ENCODE measurements at places on chromosomes 5 and 9. TPM values are rescaled to one million over a fixed set of nuclear protein-coding genes. Genes with fewer than 3 reads are reported as not detected.
A peak's percentile ranks its signal among the peaks of the same experiment; 100 is the strongest.

GRCh38 chr9:122857815-122858214 lies 29.4 kb upstream of the PDCL start:
- H3K4me3 ChIP-seq: no peak overlapping the region
- H3K27ac ChIP-seq: no peak overlapping the region
- no peaks in the 10 kb centered on the region for H3K27me3 ChIP-seq
- no peaks in the 10 kb centered on the region for H3K4me1 ChIP-seq

GRCh38 chr9:13568405-13568804 lies 288.9 kb upstream of the MPDZ start:
- H3K36me3 ChIP-seq: no peaks in the 10 kb centered on the region
- DNase-seq: no peak
- H3K27me3 ChIP-seq: peaks cover 12% of the 10 kb centered on the region
- H3K4me3 ChIP-seq: peak overlapping the region; percentile 54
- H3K27ac ChIP-seq: no peak overlapping the region
- no peaks in the 10 kb centered on the region for H3K4me1 ChIP-seq

Gene CAMK2A
- total RNA-seq: not detected

DNA sequence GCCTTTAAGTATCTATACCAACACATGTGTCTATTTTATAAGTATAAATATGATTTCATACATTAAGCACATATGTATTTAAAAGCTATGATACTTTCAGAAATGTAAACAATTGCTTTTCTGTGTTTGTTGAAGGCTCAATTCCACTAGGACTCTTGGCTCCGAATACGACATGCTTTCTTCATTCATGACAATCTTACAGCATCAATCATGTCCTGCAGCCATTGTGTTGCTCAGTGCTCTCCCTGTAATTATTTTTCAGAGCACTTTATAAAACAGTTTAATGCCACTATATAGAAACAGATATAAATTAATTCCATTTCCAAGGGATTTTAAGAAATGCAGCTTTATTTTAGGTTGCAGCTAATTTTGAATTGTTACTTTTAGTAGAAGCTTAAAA lies 167.3 kb downstream of the TAF11L14 start:
- H3K27me3 ChIP-seq: no peaks in the 10 kb centered on the region
- H3K27ac ChIP-seq: no peak overlapping the region
- H3K4me1 ChIP-seq: no peaks in the 10 kb centered on the region
- DNase-seq: no peak
- H3K4me3 ChIP-seq: no peak overlapping the region
- no peaks in the 10 kb centered on the region for H3K36me3 ChIP-seq

Gene GHR
- not detected for total RNA-seq

GRCh38 chr9:131062969-131063368 lies 33.4 kb upstream of the AIF1L start:
- no peaks in the 10 kb centered on the region for H3K36me3 ChIP-seq
- peaks cover 5% of the 10 kb centered on the region for H3K27me3 ChIP-seq
- no peak overlapping the region for H3K27ac ChIP-seq
- no peak for DNase-seq

Gene TRMT10B
- 15.9 TPM for total RNA-seq

DNA sequence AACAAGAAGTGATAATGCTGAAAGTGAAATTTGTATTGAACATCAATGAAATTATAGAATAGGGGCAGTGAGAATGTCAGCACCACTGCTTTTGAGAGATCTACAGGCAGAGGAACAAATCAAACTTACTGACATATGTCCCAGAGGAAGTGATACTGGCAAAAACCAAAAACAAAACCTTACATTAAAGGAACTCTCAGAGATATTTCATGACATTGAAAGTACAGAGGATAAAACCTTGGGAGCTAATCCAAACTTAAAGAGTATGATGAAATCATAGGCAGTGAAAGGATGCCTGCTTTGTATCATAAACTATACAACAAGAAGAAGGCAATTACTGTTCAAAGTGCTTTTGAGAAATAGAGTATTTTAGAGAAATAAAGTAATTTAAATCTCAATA lies 90.4 kb upstream of the SV2C start:
- no peak overlapping the region for H3K4me3 ChIP-seq
- H3K4me1 ChIP-seq: no peaks in the 10 kb centered on the region
- peaks cover 2% of the 10 kb centered on the region for H3K36me3 ChIP-seq
- no peak overlapping the region for H3K27ac ChIP-seq
- DNase-seq: no peak

DNA sequence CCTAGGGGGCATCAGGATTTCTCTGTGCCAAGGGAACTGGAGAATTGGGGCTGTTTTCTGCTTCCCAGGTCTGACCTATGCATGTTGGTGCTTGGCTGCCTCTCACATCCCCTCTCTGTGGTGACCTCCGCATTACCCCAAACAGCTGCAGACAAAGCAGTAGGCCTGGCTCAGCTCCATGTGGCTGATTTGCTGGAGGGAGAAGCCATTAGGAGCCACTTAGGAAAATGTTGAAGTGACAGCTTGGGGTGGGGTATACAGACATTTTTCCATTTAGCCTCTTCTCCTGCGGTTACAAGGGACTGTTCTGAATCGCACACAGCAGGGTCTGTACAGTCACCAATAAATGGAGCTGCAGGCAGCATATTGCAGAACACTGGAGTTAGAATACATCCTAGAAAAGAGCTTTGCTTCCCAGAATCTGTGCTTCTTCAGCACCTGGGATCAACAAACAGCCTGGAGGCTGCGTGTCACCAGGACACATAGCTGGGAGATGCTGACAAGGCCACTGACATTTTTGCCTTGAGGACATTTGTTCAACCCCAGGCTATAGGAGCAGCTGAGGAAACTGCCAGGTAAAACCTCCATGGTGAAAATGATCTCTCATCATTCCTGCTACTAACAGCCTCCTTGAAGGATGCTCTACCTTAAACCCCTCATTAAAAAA lies 335.3 kb downstream of the DIRAS2 start:
- no peaks in the 10 kb centered on the region for H3K4me1 ChIP-seq
- H3K27ac ChIP-seq: no peak overlapping the region
- peaks cover 23% of the 10 kb centered on the region for H3K27me3 ChIP-seq
- H3K4me3 ChIP-seq: no peak overlapping the region

DNA sequence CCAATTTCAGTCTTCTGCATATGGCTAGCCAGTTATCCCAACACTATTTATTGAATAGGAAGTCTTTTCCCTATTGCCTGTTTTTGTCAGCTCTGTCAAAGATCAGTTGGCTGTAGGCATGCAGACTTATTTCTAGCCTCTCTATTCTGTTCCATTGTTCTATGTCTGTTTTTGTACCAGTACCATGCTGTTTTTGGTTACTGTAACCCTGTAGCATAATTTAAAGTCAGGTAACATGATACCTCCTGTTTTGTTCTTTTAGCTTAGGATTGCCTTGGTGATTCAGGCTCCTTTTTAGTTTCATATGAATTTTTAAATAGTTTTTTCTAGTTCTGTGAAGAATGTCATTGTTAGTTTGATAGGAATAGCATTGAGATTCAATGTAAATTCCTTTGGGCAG lies 104.9 kb upstream of the SLCO6A1 start:
- H3K36me3 ChIP-seq: peaks cover 2% of the 10 kb centered on the region
- no peak for DNase-seq
- H3K27ac ChIP-seq: no peak overlapping the region
- peaks cover 6% of the 10 kb centered on the region for H3K27me3 ChIP-seq
- no peak overlapping the region for H3K4me3 ChIP-seq
- no peaks in the 10 kb centered on the region for H3K4me1 ChIP-seq

DNA sequence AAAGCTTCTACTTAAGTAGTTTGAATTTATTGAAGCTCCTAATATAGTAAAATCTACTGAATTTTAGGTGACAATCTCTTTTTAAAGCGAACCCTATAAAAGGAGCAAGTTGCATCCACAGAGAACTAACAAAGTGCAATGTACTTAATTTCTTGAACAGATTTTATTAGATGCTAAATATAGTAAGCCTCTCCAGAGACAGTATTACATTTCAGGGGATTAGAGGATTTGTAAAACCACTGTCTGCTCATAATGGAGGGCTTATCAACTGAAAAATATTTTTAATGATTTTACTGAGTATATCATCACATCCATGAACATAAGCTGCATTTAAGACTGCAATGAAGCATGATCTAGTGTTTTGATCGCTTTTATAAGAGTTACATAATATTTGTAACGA lies 230.0 kb upstream of the EFNA5 start:
- H3K4me3 ChIP-seq: no peak overlapping the region
- no peaks in the 10 kb centered on the region for H3K27me3 ChIP-seq
- no peak for DNase-seq
- H3K27ac ChIP-seq: no peak overlapping the region
- no peaks in the 10 kb centered on the region for H3K36me3 ChIP-seq
- H3K4me1 ChIP-seq: no peaks in the 10 kb centered on the region

Gene GFM2
- total RNA-seq: 22.7 TPM

Gene ZFP2
- 0.58 TPM for total RNA-seq

DNA sequence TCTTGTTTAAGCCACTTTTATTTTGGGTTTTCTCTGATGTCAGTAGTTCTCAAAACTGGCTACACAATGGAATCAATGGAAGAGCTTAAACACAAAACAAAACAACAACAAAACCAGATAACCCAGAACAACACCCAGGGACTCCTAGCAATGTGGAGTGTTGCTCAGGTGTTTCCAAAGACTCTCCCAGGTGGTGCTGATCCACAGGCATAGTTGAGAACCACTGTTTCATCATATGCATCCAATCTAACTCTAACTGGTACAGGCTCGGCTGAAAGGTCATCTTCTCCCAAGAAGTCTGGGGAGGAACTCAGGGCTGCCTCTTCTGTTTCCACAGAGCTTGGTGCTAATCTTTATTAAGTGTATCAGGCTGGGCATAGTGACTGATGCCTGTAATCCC lies 5.4 kb upstream of the ALDH1B1 start:
- H3K27ac ChIP-seq: no peak overlapping the region
- H3K27me3 ChIP-seq: peaks cover 28% of the 10 kb centered on the region
- H3K4me3 ChIP-seq: no peak overlapping the region
- peaks cover 3% of the 10 kb centered on the region for H3K36me3 ChIP-seq
- H3K4me1 ChIP-seq: peaks cover 2% of the 10 kb centered on the region

Gene ROPN1L
- total RNA-seq: 0.58 TPM

Gene BHMT2
- not detected for total RNA-seq

Gene PCDHB12
- total RNA-seq: not detected
